ENCODE measurements at places on chromosomes 12 and 14. TPM values are rescaled to one million over a fixed set of nuclear protein-coding genes. Genes with fewer than 3 reads are reported as not detected.

Gene OR6C1
- total RNA-seq, result not detected

GRCh38 chr12:28050606-28051005 lies 78.1 kb upstream of the PTHLH start:
- DNase-seq, result no peak
- H3K36me3 ChIP-seq, result no peaks in the 10 kb centered on the region
- no peak overlapping the region for H3K4me3 ChIP-seq
- no peak overlapping the region for H3K27ac ChIP-seq
- no peaks in the 10 kb centered on the region for H3K4me1 ChIP-seq

DNA sequence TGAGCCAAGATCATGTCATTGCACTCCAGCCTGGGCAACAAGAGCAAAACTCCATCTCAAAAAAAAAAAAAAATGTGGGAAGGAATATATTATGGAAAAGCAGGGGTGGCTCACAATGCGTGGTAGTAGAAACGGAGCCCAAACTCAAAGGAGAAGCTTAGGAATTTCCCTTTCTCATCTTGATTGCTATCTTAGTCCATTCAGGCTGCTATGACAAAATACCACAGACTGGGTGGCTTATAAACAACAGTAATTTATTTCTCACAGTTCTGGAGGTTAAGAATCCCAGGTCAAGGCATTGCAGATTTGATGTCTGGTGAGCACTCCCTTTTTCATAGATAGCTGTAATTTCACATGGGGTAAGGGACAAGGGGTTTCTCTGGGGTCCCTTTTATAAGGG lies 153.8 kb upstream of the KRR1 start:
- H3K27ac ChIP-seq, result no peak overlapping the region
- H3K4me1 ChIP-seq, result no peaks in the 10 kb centered on the region
- H3K36me3 ChIP-seq, result no peaks in the 10 kb centered on the region
- peaks cover 1% of the 10 kb centered on the region for H3K27me3 ChIP-seq
- no peak overlapping the region for H3K4me3 ChIP-seq

GRCh38 chr14:66624336-66624937 lies 116.5 kb downstream of the GPHN start:
- no peaks in the 10 kb centered on the region for H3K27me3 ChIP-seq
- H3K27ac ChIP-seq, result no peak overlapping the region
- H3K4me1 ChIP-seq, result no peaks in the 10 kb centered on the region
- H3K4me3 ChIP-seq, result no peak overlapping the region
- no peak for DNase-seq

GRCh38 chr14:70645892-70646291 lies 4.2 kb downstream of the TTC9 start:
- no peaks in the 10 kb centered on the region for H3K36me3 ChIP-seq
- peak overlapping the region; percentile 55 for H3K4me3 ChIP-seq
- H3K27me3 ChIP-seq, result no peaks in the 10 kb centered on the region
- H3K4me1 ChIP-seq, result peaks cover 57% of the 10 kb centered on the region
- DNase-seq, result no peak

DNA sequence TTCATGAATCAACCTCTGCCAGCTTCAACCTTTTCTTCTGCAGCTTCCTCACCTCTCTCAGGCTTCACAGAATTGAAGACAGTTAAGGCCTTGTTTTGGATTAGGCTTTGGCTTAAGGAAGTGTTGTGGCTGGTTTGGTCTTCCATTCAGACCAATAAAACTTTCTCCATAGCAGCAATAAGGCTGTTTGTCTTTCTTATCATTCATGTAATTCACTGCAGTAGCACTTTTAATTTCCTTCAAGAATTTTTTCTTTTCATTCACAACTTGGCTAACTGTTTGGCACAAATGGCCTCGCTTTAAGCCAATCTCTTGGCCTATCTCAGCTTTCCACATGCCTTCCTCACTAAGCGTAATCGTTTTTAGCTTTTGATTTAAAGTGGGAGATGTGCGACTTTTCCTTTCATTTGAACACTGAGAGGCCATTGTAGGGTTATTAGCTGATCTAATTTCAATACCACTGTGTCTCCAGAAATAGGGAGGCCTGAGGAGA lies 229.5 kb downstream of the IPO8 start:
- H3K4me3 ChIP-seq, result no peak overlapping the region
- H3K27ac ChIP-seq, result no peak overlapping the region
- H3K27me3 ChIP-seq, result no peaks in the 10 kb centered on the region
- DNase-seq, result no peak
- H3K36me3 ChIP-seq, result no peaks in the 10 kb centered on the region

DNA sequence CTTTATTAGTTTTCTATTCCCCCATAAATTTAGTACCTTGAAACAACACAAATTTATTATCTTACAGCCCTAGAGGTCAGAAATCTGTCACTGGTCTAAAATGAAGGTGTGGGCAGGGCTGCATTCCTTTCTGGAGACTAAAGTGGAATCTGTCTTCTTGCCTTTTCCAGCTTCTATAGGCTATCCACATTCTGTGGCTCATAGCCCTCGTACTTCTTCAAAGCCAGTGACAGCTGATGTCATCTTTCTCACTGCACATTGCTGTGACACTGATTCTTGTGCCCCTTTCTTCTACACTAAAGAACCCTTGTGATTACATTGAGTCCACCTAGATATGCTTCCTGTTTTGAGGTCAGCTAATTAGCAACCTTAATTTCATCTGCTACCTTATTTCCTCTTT lies 23.2 kb upstream of the DCN start:
- no peak overlapping the region for H3K4me3 ChIP-seq
- H3K4me1 ChIP-seq, result no peaks in the 10 kb centered on the region
- no peaks in the 10 kb centered on the region for H3K27me3 ChIP-seq
- no peak overlapping the region for H3K27ac ChIP-seq

- H3K4me1 ChIP-seq, result peaks cover 26% of the 10 kb centered on the region
- no peaks in the 10 kb centered on the region for H3K36me3 ChIP-seq
- H3K27me3 ChIP-seq, result no peaks in the 10 kb centered on the region
- peak; percentile 57 for DNase-seq
- H3K4me3 ChIP-seq, result no peak overlapping the region
These were observed 18.7 kb upstream of the HDAC7 start for GRCh38 chr12:47838286-47838931.

- no peaks in the 10 kb centered on the region for H3K4me1 ChIP-seq
- no peak overlapping the region for H3K4me3 ChIP-seq
- no peak overlapping the region for H3K27ac ChIP-seq
- peak; percentile 13 for DNase-seq
These were observed 102.3 kb downstream of the TRMT5 start for GRCh38 chr14:60878536-60878935.

DNA sequence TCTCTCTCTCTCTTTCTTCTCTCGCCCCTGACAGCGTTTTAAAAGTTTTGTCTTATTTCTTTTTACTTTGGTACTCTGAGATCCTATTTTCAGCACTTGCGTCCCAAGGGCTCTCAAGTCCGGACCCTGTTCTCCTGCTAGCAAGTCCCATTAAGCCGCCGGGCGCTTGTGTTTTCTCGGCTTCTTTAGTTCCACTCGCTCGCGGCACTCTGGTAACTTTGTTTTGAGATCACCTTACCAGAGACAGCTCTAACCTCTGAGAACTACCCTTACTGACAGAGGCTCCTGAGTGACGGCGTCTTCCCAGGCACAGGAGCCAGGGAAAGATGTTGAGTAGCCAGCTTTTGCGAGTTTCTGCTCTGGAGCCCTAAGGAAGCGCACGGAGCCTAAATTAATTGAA lies 2.7 kb upstream of the MYF5 start:
- peaks cover 5% of the 10 kb centered on the region for H3K27me3 ChIP-seq
- no peaks in the 10 kb centered on the region for H3K36me3 ChIP-seq
- no peak overlapping the region for H3K27ac ChIP-seq
- no peaks in the 10 kb centered on the region for H3K4me1 ChIP-seq
- no peak overlapping the region for H3K4me3 ChIP-seq
